D341Med (cell line): ENCODE measurements at places on chromosomes 5 and 9.
A peak's percentile ranks its signal among the peaks of the same experiment; 100 is the strongest.

DNA sequence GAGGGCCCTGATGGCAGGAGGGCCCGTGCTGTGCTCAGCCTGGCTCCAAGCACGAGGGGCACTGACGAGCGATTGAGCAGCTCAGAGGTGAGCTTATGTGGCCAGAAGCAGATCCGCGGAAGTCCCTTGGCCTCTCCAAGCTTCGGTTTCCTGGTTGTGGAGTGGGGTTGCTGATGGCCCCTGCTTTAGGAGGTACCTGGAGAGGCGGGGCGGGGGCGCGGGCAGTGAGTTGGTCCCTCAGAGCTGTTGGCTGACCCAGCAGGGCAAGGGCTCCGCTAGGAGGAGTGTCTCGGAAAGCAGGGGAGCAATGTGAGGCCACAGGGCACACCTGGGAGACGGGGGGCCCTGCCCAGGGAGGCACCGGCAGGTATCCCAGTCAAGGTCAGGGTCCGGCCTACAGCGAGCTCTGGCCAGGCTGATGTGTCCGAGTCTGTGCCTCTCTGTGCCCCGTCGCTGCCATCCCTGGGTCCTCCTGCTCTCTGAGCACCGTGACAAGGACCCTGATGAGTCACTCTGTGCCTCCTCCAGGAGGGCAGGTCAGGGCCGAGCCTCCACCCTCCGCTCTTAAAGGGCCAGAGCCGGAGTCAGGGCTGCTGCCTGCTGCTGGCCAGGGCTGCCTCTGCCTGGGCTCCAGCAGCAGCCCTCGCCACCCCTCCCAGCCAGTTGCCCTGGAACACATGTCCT is 14.8 kb downstream of the NCS1 start:
- no peak for DNase-seq

DNA sequence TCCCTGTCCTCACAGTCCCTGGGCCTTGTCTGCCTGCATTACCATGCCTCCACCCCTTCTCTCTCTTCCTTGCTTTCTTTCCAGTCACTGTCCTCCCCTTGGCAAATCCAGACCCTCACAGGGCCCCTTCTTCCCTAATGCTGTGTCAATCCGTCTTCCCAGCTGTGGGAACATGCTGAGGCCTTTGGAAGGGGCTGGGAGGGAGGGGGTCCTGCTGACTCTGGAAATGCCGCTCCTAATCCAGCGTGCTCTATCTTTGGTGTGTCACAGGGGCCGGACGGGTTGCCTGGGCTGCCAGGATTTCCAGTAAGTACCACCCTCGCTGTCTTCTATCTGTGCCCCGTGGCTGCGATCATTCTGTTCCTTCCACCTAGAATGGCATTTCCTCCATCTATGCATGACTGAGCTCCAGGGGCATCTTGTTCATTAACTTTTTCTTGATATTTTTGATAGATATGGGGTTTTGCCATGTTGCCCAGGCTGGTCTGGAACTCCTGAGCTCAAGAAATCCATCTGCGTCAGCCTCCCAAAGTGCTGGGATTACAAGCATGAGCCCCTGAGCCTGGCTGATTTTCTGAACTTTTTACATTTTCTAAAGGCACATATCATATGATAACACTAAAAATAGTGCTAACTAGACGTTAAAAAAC is 64.5 kb upstream of the TGFBR1 start:
- DNase-seq = no peak

- no peak for DNase-seq
Measured at GRCh38 chr5:157203417-157203816, 22.8 kb downstream of the ITK start.

- DNase-seq = no peak
Measured at GRCh38 chr9:99694393-99694792, 127.3 kb upstream of the NR4A3 start.

GRCh38 chr9:118630931-118631595 is 738.2 kb downstream of the BRINP1 start:
- no peak for DNase-seq

- DNase-seq = no peak
Measured at GRCh38 chr9:21060919-21061561, 16.7 kb downstream of the IFNB1 start.

GRCh38 chr9:37730256-37730655 is 23.3 kb upstream of the TRMT10B start:
- DNase-seq = no peak

DNA sequence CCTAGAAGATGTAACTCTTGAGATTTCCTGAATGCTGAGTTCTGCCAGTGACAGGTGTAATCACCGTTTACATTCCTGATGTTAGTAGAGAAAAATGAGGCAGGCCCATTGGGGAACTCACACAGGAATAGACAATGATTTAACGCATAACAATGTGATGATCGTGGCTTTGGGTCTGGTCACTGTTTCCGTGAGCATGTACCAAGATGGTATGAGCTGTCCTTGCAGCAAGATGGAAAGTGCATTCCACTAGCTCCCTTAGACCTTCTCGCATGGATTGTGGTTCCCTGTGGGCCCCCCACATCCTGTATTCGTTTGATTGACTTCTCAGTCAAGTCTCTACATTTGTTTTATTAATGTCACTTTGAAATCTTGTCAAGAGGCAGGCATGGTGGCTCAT is 124.0 kb upstream of the DAP start:
- no peak for DNase-seq

DNA sequence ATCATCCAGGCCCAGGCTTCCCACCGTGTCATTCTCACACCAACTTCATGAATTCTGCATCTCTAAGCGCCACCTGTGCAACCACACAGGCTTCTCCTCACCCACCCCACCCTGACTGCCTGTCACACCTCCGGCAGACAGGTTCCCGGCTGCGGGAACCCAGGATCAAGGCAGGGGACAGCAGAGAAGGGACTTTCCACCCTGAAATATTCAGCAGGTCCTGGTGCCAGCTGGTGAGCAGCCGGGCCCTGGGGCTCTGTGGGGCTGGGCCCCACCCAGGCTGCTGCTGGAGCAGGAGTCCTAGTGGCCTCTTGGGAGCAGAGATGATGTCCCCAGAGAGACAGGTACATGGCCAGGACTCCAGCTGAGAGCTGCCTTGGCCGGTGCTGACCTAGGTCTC is 12.7 kb downstream of the ANXA6 start:
- no peak for DNase-seq

DNA sequence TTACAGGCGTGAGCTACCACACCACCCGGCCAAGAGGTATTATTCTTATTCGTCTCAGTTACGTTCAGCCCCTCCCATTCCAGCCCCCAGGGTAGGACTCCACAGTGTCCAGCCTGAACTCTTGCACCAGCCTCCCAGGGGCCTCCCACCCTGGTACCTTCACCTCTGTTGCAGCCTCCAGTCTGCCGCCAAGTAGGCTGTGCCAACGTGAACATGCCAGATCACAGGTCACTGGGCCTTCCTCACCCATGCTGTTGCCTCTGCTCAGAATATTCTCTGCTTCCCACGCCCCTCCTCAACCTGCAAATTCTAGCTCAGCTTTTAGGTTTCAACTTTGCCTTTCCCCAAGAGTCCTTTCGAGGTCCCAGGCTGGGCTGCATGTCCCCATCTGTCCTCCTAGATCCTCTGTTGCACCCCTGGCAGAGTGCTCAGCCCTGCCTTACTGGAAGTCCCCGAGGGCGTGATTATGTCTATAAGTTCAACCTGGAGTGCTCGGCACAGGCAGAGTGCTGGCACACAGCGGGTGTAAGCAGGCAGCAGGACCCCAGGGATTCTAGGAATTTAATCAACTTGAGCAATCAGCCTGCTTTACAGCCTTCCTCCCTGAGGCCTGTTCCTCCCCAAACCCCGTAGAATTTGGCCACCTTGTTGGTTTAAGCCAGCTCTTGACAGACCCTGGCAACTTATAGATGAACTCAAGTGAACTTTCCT is 13.1 kb upstream of the STXBP1 start:
- peak; percentile 88 for DNase-seq

GRCh38 chr9:93815135-93815534 is 140.0 kb downstream of the BARX1 start:
- DNase-seq = peak; percentile 4

DNA sequence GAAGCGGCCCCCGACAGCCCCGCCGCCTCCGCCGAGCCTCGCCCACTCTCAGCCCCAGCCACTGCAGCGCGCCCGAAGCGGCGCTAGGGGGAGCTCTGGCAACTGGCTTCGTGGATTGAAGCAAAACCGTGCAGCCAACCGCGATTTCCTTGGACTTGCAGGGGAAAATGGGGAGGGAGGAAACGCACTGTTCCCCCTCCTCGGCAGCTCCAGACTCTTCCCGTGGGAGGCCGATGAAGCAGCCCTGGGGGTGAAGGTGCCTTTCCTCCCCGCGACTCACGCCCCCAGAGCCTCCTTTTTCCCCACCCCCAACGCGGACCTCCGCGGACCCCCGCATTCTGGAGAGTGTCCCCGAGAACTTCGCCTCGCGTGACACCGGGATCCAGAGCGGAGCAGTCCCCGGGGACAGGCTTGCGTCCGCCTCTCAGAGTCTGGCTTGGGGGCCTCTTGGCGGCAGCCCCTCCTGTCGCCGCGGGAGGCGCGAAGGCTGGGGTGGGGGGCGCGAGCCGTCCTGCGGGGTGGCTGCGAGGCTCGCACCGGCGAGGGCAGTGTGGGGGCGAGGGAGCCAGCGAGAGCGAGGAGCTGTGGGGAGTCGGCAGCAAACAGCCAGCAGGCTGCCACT is 3.8 kb downstream of the IER5L start:
- DNase-seq = peak; percentile 91

- peak; percentile 23 for DNase-seq
Measured at GRCh38 chr5:144390133-144390532, 219.5 kb downstream of the KCTD16 start.

GRCh38 chr9:96131825-96132224 is 170.2 kb downstream of the HSD17B3 start:
- DNase-seq = no peak

- no peak for DNase-seq
Measured at GRCh38 chr9:89610391-89610925, 5.6 kb downstream of the GADD45G start.

DNA sequence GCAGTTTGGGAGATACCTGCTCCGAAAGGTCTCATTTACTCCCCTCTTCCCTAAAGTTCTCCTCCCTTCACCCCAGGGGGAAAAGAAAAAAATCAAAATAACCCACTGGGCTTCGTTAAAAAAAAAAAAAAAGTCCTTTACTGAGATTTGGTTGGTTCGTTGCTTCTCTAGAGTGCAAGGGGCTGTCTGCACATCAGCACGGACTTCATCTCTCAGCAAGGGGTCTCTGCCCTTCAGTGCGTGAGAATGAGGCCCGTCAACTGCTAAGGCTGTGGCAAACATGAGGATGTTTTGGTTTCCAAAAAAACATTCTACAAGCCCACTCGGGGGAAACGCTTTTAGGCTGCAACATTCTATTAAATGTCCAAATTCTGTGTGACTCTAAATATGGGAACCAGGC is 10.0 kb downstream of the BARHL1 start:
- DNase-seq = no peak

DNA sequence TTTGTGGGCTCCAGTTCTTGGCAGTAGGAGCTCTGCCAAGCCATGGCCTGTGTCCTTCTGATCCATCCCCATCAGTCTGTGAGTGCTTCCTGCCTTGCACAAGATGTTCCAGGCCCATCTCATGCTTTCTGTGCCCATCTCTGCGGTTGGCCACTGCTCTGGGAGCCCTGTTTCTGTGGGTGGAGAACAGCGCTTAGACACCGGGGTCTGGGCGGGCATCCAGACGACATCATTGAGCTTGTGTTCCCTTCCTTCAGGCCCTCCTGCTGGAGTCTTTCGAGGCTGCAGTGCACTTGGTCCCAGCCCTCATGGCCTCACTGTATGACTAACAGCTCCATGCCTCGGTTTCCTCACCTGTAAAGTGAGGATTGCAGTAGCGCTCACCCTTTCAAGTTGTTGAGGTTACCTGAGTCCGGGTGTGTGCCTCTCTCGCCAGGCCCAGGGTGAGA is 14.9 kb upstream of the CARD19 start:
- peak; percentile 3 for DNase-seq

- no peak for DNase-seq
Measured at GRCh38 chr9:116189683-116190082, 36.1 kb downstream of the PAPPA start.

GRCh38 chr5:128213340-128213739 is 129.8 kb downstream of the SLC12A2 start:
- peak; percentile 59 for DNase-seq

GRCh38 chr5:111223787-111224560 is at the start of gene CAMK4:
CAMK4 (plus strand) TSS chr5:111224384; CDS start chr5:111224484, 100 bp downstream.
- DNase-seq = peak; percentile 89

GRCh38 chr5:108925073-108925472 is 177.4 kb downstream of the FER start:
- no peak for DNase-seq

DNA sequence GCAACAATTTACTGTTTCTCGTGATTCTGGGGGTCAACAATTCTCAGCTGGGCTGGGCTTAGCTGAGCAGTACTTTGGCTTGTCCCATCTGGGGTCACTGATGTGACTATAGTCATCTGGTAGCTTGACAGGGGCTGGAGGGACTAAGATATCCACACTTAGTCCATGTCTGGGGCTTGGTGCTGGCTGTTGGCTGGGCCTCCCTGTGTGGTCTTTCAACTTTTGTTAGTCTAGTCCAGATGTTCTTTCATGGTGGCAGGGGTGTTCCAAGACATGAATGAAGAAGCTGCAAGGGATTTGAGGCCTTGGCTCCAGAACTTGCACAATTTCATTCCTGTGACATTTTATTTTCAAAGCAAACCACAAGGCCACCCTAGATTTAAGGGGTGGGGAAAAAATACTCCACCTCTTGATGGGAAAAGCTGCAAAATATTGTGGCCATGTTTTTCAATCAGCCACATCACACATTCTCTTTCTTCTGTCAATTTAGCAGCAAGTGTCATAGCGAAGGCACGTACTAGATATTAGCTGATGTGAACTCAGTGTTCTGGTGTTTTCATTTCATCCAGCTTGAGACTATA is 59.2 kb downstream of the TSSK1B start:
- DNase-seq = no peak

GRCh38 chr5:61407706-61408270 is 75.7 kb downstream of the ZSWIM6 start:
- DNase-seq = no peak

DNA sequence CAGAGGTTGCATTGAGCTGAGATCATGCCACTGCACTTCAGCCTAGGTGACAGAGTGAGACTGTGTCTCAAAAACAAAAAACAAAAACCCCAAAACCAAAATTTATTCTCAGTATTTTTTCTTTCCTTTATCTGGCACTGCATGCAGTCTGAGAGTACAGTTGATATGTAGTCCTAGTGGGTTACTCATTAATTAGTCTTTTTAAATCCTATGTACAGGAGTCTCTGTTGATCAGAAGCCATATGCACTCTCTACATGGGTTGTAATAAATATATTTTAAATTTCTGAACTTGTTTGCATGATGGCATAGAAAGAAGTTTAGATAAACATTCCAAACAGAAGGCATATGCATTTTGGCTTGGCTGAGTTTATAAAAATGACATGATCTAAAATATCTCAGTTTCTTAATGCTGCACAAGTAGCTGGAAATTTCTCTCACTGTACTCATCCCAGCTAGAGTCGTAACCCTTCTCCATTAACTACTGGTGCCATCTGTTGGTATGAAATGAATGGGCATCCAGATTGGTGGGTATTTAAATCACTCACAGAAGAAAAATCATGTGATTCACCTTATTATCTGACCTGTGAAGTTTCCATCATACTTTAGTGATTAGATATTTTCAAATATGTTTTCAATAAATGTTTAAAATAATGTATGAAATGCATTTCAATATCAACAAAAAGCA is 284.8 kb downstream of the CTNND2 start:
- no peak for DNase-seq
